RPMI7951 (cell line): ENCODE measurements at places on chromosomes 12 and 14. TPM values are rescaled to one million over a fixed set of nuclear protein-coding genes. Genes with fewer than 3 reads are reported as not detected.

The C12orf54 gene
- not detected in 2 replicates for total RNA-seq

The VPS29 gene
- 91.6 and 106 TPM in 2 replicates for total RNA-seq

GRCh38 chr12:39331539-39332261 is 111.2 kb downstream of the KIF21A start:
- no peak for DNase-seq

DNA sequence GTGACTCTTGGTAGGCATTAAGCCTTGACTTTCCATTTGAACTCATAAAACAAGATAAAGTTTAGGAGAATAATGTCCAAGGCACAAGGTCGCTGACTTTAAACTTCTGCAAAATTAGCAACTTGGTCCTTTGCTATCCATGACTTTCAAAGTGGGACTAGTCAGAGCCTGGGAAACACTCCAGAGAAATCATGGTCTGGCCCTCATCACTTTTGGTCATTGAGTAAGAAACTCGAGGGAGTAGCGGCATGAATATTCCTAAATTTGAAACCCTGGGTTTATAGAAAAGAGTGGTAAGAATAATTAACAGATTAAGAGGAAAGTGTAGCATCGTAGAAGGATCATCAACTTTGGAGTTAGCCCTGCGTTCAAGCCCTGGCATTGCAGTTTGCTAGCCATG is 16.9 kb upstream of the APPL2 start:
- DNase-seq: no peak

DNA sequence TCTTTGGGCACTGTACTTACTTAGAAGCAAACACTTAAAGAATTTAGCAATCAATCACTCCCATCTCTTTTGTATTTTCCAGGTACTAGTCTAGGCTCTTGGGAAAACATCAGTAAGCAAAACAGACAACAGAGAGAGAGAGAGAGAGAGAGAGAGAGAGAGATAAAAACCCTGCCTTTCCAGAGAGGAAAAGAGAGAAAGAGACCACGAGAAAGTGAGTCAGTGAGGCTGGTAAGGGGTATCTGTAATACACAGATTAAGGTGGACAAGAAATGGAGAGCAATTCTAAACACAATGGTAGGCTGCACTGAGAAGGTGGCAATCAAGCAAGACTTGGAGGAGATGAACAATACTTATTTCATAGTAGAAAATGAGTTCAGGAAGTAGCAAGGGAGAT is 119.9 kb upstream of the OVCH1 start:
- no peak for DNase-seq
